ENCODE measurements at places on chromosomes 12 and 14.

DNA sequence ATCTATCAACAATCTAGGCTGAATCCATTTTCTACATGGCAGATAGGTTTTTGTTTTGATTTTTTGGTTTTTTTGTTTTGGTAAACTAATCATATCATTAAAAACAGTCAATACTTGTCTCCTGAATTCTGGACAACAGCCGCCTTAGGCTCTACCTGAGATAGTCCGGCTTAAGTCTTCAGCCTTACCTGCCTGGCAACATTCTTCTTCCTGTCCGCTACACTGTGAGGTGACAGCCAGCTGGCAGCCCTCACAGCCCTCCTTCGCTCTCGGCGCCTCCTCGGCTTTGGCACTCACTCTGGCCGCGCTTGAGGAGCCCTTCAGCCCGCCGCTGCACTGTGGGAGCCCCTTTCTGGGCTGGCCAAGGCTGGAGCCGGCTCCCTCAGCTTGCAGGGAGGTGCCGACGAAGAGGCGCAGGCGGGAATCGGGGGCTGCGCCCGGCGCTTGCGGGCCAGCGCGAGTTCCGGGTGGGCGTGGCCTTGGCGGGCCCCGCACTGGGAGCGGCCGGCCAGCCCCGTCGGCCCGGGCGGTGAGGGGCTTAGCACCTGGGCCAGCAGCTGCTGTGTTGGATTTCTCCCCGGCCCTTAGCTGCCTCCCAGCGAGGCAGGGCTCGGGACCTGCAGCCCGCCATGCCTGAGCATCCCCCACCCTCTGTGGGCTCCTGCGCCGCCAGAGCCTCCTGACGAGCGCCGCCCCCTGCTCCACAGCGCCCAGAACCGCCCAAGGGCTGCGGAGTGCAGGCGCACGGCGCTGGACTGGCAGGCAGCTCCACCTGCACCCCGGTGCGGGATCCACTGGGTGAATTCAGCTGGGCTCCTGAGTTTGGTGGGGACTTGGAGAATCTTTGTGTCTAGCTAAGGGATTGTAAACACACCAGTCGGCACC lies 49.0 kb downstream of the MDGA2 start:
- DNase-seq = no peak

DNA sequence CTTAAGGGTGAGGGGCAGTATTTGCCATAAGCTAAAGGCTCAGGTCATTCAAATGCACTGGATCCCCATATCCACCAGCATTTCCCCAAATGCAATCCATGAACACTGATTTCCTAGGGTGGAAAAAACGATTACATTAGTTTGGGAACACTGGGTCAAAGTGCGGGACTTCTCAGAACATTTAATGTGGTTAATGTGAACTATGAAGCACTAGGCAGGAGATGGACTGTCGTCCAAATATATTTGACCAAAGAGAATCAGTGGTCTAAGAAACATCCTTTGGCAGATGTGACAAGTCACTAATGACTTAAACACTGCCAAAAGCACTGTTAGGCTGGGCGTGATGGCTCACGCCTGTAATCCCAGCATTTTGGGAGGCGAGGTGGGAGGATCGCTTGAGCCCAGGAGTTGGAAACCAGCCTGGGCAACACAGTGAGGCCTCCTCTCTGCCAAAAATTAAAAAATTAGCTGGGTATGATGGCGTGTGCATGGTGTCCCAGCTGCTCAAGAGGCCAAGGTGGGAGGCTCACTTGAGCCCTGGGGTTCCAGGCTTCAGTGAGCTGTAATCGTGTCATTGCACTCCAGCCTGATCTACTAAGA lies 205.4 kb downstream of the CALM1 start:
- no peak for DNase-seq

- peak; percentile 52 for DNase-seq
These were observed 15.2 kb upstream of the EAPP start for GRCh38 chr14:34554540-34555250.

DNA sequence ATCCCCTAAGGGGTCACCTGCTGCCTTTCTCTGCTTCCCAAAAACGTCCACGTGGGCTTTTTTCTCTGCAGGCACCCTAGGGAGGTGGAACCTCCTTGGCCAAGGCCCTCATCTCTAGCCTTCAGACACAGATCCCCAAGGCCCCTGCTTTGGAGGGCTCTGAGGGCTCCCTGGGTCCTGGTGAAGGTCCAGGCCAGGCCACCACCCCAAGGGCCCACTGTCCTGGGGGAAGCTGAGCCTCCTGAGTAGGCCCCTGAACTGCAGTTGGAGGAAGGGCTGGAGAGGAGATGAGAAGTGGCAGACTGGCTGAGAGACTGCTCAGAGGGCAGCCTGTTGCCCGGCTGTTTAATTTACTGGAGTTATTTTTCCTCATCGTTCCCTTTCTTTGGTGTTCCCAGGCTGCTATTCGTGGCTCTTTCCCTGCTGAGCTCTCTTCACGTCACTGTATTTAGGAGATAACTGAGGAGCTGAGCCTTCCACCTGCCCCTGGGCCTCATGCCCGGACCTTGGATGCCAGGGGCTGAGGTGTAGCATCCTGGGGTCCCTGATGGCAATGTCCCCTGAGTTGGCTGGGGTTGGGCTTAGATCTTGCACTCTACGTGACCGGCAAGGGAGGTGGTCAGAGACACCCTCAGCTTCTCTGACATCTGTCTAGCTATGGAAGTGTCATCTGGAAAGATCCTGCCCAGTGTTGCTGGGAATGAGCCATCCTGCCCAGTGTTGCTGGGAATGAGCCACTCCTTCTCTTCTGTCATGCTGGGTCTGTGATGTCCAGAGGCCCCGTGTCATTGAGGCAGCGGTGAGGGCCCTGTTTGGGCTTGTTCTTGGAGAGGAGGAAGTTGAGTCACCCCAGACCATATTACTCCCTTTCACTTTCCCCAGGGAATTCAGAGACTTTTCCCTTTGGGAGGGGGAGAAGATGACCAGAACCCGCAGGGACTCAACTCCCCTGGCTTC lies 139.8 kb downstream of the TSPAN9 start:
- DNase-seq = peak; percentile 4
